ENCODE measurements at places on chromosomes 1 and 21.

- DNase-seq, result peak; percentile 12
Measured at GRCh38 chr1:202203238-202204039, 9.8 kb downstream of the LGR6 start.

GRCh38 chr1:220655961-220656740 lies 34.0 kb upstream of the C1orf115 start:
- DNase-seq, result no peak

DNA sequence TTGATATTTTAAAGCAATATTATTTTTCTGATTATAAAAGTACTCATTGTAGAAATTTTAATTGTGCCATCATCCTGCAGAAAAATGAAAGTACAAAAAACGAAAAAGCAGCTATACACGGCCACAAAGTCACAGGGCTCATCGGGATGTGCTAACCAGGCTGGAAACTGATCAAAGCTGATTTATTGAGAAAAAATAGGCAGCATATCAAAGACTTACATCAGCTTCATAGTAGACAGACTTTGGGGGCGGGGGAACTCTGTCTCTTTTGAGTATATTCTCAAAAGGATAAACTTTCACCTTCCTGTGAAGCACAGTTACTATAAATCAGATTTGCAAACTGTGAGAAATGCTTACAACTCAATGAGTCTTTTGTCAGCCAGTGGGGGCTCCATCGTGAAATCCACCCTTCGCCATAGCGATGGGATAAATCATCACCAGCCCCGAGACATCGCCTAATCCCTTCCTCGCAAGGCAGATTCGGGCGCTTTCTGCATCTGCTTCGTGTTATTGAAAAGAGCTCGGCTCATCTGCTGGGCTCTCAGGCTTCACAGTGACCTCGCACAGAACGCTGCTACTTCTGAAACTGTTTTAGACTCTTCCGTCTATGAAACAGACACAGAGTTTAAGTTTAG lies 69.2 kb upstream of the ERG start:
- no peak for DNase-seq

DNA sequence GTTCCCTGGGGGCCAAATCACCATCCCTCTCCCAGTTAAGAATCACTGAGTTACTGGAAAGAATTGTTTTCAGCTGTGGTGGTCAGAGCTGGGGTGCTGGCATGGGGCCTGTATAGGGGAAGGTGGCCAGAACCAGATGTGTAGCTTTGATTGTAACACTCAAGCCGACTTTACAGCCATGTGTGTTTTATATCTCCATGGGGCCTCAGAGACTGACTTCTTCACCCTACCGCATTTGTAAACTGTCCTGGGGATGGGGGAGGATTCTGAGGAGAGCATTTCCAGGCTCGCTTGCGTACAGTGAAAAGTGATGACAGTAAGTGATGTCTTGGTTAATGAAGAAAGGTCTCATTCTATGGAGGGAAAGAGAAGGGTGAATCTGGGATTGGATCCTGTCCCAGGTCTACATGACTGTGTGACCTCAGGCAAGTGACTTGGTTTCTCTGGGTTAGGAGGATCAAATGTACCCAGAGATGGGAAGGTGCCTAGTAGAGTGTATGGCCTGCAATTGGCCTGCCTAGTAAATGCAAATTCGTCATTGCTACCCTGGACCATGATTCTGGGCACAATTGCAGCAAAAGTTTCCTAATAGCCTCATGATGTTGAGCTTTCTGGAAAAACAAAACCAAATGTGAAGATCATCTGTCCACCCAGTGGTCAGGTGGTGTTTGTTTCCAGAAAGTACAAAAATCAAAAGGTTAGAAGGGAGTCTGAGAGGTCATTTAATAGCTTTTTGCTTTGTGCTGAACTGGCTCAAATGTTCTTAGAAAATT lies 49.7 kb upstream of the RCC2 start:
- DNase-seq, result no peak

DNA sequence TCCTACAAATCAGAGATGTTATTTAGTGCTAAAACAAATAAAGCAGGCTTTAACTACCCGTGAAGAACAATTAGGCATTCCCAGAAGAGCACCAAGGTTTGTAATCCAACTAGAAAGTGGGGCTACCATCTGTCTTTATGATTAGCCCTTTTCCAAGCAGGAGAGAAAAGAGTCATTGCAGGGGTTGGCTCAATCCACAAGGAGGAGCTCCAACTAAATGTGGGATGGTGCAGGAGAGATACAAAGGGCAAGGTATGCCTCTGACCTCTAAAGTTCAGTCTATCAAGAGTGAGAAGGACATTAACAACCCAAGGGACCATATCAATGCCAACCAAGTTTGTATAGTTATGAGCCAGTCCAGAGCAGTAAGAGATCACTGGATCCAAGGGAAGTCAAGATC lies 382.7 kb upstream of the DUSP10 start:
- no peak for DNase-seq

- no peak for DNase-seq
Measured at GRCh38 chr1:178126741-178127185, 32.9 kb downstream of the RASAL2 start.

- no peak for DNase-seq
Measured at GRCh38 chr1:179761296-179761695, 18.2 kb downstream of the FAM163A start.

- DNase-seq, result no peak
Measured at GRCh38 chr1:30748098-30748698, 9.4 kb downstream of the LAPTM5 start.
